GM23338 (cell line): ENCODE measurements at places on chromosomes 12 and 14.

DNA sequence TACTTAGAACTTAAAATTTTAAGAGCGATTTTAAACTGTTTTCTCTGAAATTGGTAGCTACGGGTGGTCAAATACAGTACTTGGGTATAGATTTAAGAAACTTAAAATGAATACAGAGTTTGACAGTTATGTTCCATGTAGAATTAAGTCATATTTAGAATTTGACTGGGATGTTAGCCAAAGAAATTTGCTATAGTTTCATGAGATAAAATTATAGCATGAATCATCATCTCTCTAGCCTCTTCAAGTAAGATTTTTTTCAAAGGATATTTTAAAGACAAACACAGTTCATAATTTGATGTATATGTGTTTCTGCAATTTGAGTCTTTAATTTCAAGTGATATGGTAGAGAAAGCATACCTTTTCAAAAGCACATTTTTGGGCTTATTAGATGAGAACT is 41.0 kb downstream of the ZCRB1 start:
- DNase-seq = no peak

DNA sequence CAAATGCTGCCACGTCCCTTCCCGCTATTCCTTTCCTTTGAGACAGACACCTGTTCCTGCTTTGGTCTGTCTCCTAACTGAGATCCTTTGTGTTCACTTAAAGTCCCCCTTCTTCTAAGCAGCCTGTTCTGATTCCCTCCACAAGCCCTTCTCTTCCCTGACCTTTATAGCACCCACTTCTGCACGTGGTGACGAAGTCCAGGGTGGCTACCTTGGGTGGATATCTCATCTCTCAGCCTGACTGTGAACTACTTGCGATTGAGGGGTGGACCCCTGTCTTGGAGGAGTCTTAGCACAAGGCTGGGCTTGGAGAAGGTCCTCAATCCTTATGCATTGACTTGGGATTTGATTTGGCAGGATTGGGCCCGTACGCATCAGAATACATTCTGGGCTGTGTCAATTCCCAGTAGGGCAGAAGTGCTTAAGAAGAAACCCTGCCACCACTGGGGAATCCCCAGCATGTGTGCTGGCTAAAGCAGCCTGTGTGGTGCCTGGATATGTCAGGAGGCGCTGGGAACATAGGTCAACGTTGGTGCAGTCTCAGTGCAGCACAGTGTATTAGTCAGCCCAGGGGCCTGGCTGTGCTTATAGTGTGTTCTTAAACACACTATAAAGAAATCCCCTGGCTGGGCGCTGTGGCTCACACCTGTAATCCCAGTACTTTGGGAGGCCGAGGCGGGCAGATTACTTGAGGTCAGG is 23.6 kb downstream of the KRT80 start:
- DNase-seq = no peak

DNA sequence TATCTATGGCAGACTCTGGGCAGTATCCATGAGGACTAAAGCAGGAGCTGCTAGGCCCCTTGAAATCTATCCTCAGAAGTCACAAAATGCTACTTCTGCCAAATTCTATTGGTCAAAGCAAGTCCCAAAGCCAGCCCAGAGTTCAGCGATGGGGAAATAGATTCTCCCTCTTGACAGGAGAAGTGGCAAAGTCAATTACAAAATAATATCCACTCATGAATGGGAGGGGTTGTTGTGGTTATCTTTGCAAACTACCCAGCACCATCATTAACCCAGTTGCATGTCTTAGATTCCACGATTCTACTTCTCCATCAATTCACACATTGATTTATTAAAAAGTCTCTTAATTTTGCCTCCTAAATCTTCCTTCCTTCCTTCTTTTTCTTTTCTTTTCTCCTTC is 30.7 kb upstream of the STXBP6 start:
- no peak for DNase-seq

DNA sequence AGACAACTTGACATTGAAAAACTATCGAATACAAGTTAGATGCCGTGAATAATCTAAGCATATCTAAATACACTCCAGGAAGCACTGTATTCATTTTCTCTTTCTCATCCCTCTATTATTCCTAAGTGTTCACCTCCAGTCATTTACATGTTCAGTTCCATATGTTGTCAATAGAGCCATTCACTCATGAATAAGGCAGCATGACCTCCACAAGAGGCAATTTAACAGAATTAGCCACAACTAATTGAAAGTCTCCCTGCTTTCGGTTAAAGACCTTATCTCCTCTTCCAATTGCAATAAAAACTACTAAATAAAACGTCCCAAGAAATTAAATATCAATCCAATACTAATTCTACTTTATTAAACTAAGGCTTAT is 1.8 kb downstream of the LRIG3 start:
- DNase-seq = no peak

DNA sequence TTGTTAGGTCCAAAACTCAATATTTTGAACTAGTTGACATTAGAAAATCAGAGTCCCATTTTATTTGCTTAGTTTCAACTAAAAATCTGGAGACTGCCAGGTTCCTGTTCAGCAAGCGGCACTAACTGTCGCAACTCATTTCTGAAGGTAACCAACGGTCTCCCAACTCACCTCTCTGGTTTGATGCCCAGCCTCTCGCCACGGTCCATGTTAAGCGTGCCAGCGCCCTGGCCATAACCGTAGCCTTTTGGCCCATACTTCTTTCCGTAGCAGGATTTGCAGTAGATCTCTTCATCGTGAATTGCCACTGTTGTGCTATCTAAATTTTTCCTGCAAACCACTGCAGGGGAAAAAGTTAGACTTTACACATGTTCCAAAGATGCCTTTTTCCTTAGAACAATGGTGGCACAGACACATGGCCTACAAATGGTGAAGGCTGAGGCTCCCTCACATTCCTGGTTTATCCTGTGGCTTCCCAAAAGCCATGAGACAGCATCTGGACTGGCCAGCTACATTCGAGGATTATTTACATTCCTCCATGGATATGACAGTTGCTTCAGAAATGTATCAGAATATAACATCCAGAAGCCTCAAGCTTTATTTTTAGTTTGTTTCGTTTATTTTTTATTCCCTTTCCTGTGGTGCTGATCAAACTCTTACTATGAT is 15.7 kb downstream of the CSRP2 start:
- no peak for DNase-seq

DNA sequence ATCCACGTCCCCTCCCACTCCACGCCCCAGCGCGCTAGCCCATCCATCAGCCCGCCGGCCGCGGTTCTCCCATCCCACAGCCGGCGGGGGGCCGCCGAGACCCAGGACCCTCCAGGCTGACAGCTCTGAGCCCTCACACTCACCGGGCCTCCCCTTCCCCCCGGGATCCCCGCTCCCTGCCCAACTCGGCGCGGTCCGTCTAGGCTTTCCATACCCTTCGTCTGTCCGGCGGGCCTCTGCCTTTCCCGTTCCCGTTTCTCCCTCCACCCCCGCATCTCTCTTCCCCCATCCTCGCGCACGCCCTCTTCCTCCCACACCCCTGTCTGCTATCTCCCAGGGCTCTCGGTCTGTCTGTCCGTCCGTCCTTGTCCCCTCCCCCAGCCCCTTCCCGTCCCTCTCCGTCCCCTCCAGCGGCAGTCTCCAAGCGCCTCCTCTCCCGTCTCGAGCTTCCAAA is 726 bp downstream of the ZFHX2 start:
- DNase-seq = no peak
